Pancreas (tissue), 10 donors: ENCODE measurements at places on chromosomes 16 and 17. TPM values are rescaled to one million over a fixed set of nuclear protein-coding genes. Genes with fewer than 3 reads are reported as not detected.

The ZSCAN10 gene
- not detected for total RNA-seq

- H3K27ac ChIP-seq, result no peak overlapping the region
- no peaks in the 10 kb centered on the region for H3K27me3 ChIP-seq
- no peak overlapping the region for H3K4me3 ChIP-seq
- no peak for DNase-seq
These were observed 275.1 kb upstream of the MYOCD start for GRCh38 chr17:12390631-12391030.

The SULT1A2 gene
- 0.79 TPM for total RNA-seq

DNA sequence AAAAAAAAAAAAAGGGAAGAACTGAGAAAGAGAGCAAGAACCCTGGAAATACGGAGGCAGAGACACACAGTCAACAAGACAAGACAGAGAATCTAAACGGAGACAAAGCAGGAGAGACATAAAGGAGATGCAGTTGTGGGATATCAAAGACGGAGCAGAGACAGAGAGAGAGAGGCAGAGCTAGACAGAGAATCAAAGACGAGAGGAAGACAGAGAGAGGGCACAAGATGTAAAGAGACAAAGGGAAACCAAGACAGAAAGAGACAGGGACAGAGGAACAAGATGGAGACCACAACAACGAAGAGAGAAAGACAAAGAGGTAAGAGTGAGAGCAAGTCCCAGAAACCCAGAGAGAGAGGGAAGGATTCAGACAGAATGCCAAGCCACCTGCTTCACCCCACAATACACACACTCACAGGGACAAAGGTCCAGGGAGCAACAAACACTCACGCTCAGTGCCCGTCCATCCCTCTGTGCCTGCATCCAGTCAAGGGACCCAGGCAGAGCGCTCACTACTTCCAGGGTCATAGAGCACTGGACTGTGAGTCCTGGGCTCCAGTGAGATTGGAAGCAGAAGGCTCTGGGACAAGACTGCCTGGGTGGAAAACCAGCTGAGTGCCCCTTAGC lies 88.9 kb downstream of the C16orf78 start:
- no peaks in the 10 kb centered on the region for H3K36me3 ChIP-seq
- H3K27ac ChIP-seq, result no peak overlapping the region
- no peak for DNase-seq
- no peak overlapping the region for H3K4me3 ChIP-seq
- no peaks in the 10 kb centered on the region for H3K4me1 ChIP-seq

The PRSS36 gene
- total RNA-seq, result 0.95 TPM
